Fibroblast of skin of back (primary cell): ENCODE measurements at places on chromosomes 7 and 10.

DNA sequence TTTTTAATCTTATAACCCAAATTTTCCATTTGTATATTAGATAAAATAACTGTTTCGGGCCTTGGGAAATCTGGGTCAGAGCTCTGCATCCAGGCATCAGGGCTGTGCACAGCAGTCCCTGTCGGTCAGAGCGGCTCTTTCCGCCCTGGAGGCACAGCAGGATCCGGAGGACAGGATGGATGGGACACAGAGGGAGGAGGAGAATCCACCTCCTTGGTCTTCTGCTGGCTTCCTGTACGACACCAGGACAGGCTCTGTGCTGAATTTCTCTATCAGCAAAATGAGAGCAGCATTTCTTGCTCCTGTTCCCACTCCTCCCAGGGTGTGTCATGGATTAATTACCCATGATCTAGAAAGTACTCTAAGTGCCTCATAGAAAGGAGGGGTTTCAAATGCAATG lies 254.9 kb downstream of the SKAP2 start:
- no peak for DNase-seq

DNA sequence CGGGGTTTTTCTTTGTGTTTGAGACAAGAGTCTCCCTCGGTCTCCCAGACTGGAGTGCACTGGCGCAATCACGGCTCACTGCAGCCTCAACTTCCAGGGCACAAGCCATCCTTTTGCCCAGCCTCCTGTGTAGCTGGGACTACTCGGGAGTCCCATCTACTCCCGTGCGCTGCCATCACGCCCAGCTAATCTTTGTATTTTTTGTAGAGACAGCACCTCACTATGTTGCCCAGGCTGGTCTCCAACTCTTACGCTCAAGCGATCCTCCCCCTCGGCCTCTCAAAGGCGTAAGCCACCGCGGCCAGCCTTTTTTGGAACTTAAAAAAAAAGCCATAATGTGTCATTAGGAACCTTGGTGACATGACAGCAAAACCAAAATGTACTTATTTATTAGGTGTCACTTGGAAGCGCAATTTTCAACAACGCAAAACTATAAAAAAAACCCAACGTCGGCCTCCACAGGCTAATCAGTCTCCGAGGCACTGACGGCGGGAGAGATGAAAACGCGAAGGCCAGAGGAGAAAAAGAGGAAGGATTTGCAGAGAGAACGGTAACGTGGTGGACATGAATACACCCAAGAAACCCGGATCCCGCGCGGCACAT lies 911 bp upstream of the HNRNPH3 start:
- no peak for DNase-seq

DNA sequence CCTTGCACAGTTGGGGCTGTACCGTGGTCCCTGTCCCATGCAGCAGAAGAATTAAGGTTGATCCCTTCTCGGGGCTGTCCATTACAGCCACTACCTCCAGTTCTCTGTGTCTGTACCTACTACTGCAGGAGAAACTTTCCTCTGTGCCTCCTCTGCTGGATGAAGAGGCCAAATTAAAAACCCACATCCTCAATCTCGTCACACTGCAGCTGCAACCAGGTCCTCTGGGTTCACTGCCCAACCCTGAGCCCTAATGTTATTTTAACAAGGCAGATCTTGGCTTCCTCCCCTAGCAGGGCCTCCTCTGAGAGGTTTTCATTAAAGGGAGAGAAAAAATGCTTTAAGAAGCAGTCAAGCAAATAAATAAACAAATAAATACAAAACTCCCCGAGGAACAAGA lies 66.6 kb downstream of the PLXNA4 start:
- no peak for DNase-seq

DNA sequence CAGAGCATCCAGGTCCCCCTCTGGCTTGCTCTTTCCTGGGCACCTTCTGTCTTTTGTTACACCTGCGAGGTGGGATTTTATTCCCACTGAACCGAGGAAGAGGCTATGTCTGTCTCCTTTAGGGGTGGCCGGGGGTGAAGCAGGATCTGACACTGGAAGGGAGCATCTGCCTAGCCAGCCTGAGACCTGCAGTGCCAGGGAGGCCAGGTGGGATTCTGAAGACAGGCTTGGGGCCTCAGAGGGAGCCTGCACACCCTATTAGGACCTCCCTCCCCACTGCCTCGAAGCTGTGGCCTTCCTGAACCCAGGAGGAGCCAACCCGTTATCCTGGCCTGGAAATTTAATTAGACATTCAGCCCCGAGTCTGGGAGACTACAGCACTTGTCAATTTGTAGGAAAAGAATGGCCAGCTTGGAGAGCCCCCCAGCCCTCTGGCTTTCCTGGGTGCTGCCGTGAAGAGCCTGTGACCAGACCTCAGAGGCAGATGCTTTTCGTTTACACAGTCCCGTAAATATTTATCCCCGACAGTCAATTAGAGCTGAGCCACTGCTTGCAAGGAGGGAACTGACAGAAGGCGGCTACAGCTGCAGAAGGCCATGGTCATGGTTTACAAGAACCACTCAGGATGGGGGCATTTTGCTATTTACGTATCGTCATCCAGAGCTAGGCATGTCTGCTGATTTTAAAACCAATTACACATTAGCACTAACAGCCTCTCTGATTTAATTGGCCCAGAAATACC lies 19.7 kb downstream of the CHAT start:
- DNase-seq: no peak

DNA sequence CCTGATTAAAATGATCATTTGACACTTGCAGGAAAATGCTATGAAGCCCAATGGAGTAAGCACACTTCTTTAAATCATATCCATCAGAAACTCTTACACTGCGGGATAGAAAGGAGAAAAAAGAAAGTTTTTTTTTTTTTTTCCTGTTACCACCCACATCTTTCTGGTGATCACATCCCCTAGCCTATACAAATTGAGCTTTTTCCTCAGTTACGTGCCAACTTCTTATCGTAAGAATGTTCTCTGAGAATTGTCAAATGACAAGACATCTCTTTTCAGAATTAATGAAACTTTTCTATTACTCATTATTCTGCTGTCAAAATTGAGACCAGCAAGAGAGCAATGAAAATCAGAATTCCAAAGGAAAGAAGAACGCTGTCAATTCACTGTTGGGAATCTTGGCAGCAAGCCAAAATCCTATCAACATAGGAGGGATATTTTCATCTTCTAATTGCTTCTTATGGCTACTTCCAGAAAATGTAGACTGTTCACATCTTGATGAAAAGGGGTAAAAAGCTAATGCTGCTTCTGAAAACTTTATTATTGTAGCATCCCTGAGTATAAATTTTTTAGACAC lies 179.5 kb downstream of the ADAM12 start:
- peak; percentile 48 for DNase-seq
